ENCODE measurements at places on chromosomes 5 and 9.

- DNase-seq: no peak
Observed at GRCh38 chr5:103275851-103276250, 17.3 kb downstream of the MACIR start.

DNA sequence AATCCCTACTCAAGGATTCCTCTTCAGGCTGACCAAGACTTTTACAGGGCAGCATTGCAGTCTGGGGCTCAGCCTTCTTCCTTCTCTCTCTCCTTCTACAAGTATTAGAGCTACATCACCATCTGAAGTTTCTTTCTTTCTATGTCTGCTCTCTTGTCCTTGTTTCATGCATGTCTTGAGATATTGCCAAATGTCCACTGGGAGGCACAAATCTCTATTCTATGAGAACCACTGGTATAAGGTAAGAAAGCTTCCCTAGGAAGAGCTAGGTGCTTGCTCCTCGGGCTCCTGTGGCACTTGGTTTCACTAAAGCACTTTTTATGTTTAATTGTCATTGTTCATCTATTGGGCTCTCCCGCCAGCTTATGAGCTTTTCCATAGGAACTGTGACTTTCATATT, 289.2 kb upstream of the PCSK5 start:
- DNase-seq: no peak

DNA sequence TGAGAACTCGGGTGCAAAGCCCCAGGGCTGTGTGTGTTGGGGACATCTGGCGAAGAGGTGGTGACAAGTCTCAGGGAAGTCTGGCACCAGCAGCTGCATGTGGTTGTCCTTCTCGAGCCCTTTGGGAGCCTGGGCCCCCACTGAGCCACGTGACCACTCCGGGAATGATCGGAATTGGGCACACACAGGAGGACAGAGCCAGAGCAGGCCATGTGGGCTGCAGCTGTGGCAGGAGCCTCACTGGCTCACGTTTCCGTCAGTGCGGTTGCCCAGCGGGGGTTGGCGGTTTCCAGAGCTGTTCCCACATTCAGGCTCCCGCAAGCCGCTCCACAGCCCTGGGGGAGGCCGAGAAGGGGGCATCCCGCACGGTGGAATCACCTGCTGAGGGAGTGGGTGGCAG, 6.8 kb upstream of the CEL start:
- DNase-seq: no peak

- no peak for DNase-seq
Observed at GRCh38 chr9:69121155-69122081, 52.7 kb upstream of the TJP2 start.

GRCh38 chr9:105994970-105995369, 300.6 kb downstream of the TMEM38B start:
- DNase-seq: no peak

DNA sequence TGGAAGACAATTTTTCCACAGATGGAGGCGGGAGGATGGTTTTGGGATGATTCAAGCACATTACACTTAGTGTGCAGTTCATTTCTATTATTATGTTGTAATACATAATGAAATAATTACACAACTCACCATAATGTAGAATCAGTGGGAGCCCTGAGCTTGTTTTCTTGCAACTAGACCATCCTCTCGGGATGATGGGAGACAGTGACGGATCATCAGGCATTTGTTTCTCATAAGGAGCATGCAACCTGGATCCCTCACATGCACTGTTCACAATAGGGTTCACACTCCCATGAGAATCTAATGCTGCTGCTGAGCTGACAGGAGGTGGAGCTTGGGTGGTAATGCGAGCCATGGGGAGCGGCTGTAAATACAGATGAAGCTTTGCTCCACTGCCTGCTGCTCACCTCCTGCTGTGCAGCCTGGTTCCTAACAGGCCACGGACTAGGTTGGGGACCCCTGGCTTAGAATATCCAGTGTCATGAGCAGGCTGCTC, 1.6 kb downstream of the STKLD1 start:
- DNase-seq: no peak

DNA sequence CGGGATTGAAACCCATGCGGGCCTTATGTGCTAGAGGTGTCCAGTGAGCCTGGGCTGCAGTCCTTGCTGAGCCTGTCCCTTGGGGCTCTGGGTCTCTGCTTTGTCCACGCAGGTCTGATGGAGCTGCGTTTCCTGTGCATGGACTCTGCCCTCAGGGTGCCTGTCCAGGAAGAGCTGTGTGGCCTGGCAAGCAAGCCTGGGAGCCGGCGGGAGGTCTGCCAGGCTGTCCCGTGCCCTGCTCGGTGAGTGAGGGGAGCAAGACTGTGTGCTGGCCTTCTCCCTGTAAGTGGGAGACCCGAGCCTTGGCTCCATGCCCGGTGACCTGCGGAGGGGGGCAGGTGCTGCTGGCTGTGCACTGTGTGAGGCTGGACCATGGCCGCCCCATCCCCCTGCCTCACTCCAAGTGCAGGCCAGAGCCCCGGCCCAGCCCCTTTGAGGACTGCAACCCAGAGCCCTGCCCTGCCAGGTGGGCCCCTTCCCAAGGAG, 11.2 kb upstream of the CACFD1 start:
- no peak for DNase-seq

GRCh38 chr5:153714798-153715197, 224.3 kb downstream of the GRIA1 start:
- DNase-seq: no peak

- peak; percentile 51 for DNase-seq
Observed at GRCh38 chr9:94681508-94681907, 42.2 kb upstream of the FBP1 start.

GRCh38 chr5:135072387-135073281, 38.6 kb upstream of the PITX1 start:
- DNase-seq: no peak

DNA sequence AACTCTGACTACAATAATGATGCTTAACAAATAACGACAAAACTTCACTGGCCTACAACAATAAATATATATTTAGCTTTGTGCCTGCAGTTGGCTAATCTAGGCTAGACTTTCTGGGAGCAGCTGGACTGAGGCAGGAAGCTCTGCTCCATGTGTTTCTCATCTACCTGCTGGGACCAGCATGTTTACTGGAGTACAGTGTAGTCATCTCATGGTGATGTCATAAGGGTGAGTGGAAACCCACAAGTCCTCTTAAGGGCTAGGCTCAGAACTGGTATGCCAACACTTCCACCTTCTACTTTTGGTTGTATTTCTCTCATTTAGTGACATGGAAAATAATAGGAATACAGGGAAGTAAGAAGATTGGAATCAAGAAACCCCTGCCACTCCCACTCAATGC, 85.7 kb upstream of the NIPBL start:
- no peak for DNase-seq

GRCh38 chr5:135705141-135705631, 126.4 kb upstream of the CXCL14 start:
- DNase-seq: no peak

GRCh38 chr5:153402550-153402949, 87.9 kb upstream of the GRIA1 start:
- no peak for DNase-seq

DNA sequence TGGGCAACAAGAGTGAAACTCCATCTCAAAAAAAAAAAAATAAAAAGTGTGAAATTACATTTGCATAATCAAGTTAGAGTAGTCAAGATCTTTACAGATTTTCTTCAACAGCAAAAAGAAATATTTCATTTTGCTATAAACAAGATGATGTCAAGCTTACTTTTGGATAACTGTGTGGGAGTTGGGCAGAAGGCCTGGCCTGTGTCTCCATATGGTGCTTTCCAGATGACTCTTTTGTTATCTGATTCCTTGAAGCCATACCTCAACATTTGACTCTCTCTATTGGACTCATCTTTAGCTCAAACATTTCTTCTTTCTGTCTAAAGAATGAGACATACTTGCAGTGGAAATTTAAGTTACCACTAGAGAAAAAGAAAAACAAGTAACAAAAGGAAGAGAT, 246.8 kb downstream of the MSX2 start:
- DNase-seq: no peak

DNA sequence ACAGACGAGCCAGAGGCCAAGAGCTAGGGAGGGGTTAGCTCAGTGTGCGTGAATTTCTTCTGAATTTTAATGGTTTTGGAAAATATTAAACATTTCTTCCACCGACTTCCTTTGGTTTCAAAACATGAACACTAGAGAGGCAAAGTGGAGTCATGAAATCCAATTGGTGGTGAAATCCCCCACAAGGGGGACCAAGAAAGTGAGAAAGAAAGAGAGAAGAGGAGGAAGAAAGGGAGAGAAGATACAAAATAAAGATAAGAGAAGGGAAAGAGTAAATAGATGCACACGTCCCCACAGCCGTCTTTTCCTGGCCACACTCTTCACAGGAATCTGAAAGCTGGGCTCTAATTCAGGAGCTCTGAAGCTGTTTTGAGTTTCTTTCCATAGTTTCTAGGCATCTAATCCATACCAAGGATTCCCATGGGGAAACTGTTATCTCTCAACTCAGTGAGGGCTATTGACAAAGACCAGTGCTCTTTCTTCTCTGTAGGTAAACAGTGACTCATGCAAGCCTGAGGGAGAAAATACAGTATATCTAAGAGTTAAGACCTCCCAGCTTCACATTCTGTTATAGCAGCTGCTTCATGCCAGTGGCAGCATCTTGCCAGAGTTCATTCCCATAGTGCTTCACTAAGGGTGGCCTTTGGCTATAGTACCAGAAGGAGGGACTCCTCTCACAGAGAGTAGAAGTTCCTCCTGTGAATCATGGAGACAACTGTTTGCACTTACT, 115.8 kb upstream of the LIFR start:
- no peak for DNase-seq

DNA sequence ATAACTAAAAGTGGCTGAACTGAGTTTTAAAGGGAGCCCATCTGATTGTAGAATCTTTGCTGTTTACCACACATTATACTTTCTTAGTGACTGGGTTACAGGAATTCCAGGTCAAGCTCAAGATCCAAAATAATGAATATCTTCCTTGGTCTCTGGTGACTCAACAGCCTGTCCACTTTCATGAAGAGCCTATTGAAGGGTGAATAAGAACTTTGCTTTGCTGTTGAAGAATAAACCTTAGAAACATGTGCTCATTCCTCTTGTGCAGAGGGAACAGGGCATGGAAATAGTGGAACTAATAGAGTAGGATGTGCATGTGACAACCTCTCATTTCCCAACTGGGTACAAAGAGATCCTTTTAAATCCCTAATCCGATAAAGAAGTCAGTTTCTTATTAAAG, 21.4 kb downstream of the ALDH1A1 start:
- no peak for DNase-seq

- DNase-seq: no peak
Observed at GRCh38 chr5:163913548-163913947, 408.1 kb downstream of the MAT2B start.

DNA sequence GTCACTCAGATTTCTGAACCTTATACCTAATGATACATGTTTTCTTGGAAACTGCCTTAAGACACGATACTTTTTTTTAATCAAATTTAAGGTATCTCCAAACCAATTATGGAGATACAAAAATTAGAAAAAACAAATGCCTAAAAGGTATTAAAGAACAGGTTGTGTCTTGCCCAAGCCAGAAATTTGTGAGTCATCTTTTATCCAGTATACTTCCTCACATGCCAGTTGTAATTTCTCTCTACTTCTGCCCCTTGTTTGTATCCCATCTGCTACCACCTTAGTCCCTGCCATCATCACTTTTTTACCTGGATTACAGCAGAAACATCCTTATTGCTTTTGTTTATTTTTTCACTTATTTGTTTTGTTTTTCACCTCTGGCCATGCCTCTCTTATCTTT, 571.2 kb upstream of the DAB2 start:
- DNase-seq: no peak

DNA sequence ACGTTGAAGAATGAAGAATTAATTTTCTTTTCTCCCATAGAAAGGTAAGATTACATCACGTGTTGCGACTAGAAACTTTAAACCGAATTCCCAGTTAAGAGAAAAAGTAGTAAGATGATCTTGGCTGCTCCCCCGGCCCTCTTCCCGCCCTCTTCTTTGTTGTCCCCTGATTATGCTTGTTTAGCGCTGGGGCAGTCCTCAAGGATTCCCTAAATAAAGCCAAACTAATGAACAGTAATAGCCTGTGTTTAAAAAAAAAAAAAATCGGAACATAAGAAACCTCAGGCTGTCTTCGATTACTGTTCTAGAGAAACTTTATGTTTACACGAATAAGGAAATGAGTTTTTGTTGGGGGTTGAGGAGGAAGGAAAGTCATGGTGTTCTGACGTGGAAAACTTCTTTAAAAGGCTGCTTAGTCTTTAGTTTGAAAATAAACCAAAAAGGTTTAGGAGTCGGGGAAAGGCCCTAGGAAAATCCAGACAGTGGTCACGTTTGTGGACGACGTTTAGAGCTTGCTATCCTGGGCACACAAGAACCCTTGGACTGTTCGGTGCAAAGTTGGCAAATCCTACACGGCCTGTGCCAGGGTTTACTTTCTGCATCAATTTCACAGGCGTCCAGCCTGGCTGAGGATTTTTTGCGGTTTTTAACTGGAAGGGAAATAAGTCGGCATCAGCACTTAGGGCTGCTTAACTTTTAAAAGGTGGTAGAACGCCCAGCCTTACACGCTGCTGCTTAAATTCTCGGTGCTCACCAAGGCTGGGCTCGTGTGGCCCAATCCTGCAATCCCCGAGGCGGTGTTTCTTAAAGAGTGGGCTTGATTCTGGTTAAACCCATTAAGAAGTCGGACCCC, 1.1 kb upstream of the MAT2B start:
- DNase-seq: peak; percentile 14

DNA sequence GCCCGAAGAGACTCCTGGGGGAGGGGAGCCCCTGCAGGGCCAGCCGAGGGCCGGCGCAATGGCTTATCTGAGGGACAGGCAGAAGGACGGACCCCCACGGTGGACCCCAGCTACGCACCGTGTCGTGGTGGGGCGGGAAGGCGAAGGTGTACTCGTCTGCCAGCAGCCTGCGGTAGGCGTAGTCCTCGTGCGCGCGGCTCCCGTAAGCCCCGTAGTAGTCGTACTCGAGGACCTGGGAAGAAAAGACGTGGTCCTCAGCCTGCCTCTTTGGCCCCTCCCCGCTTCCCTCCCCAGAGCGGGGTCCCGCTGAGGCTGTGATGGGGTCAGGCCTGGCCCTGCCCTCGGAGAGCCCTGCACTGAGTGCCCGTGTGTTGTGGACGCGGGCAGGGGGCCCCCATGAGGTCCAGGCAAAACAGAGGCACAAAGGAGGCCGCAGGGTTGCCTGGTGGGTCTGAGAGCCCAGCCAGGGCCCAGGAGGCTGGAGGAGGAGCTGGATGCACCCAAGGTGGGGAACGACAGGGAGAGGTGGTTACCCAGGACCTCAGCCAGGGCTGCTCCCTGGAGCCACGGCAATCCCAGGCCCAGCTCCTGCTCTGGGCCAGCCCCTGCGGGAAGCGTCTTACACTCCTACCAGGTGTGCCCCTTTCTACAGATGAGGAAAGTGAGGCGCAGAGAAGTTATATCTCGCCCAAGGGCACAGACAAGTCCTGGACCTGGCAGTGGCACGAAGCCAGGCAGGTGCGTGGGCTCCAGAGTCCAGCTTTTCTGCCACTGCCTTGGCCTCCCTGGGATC, 35.2 kb downstream of the SARDH start:
- DNase-seq: no peak

- DNase-seq: no peak
Observed at GRCh38 chr5:59709346-59709821, 184.1 kb downstream of the PDE4D start.
